ENCODE measurements at places on chromosomes 3 and 15.

DNA sequence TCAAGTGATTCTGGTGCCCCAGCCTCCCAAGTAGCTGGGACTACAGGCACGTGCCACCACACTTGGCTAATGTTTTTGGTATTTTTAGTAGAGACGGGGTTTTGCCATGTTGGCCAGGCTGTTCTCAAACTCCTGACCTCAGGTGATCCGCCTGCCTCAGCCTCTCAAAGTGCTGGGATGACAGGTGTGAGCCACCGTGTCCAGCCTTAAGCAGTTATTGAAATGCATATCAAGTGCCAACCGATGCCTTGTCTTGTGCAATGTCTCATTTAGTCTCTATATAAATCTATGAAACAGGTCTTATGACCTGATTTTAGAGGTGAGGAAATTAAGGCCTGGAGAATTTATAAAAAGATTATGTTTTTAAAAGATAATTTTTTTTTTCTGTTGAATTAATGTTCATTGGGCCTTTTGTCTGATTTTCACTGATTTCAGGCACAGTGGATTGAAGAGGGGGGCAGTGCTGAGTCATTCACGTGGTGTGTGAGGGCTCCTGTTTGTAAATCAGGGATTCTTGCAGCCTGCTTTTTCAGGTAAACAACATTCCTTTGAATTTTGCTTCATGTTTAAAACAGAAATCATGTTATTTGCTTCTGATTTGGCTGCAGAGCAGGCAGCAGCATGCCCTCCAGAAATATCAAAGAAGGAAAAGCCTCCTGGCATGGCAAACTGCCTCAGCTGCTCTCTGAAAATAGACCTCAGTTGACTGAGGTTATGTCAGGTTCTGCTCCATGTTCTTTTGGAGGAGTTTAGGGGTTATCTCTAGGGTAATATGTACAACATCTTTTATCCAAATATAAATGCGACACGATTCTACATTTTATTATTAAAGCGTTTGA, 407.0 kb upstream of the RGMA start:
- no peak for ATAC-seq

- ATAC-seq, result no peak
Measured at GRCh38 chr3:123535580-123535979, 49.3 kb downstream of the HACD2 start.

DNA sequence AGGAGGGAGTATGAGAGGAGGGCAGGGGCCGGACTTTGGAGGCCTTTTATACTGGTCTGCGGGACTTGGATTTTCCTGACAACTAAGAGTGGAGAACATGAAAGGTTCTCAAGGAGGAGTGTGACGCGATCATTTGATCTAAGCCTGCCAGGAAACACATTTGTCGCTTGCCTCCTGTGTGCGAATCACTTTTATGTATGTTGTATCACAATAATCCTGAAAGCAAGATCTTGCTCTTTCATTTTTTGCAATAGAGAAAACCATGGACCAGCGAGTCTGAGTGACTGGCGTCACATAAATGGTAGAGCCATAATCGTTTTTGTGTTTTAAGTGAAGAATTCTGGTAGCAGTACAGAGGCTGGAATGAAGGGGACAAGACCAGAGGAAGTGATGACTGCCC, 100.7 kb downstream of the ARNT2 start:
- ATAC-seq, result no peak

- ATAC-seq, result no peak
Measured at GRCh38 chr15:74655424-74655823, 39.8 kb downstream of the CLK3 start.

DNA sequence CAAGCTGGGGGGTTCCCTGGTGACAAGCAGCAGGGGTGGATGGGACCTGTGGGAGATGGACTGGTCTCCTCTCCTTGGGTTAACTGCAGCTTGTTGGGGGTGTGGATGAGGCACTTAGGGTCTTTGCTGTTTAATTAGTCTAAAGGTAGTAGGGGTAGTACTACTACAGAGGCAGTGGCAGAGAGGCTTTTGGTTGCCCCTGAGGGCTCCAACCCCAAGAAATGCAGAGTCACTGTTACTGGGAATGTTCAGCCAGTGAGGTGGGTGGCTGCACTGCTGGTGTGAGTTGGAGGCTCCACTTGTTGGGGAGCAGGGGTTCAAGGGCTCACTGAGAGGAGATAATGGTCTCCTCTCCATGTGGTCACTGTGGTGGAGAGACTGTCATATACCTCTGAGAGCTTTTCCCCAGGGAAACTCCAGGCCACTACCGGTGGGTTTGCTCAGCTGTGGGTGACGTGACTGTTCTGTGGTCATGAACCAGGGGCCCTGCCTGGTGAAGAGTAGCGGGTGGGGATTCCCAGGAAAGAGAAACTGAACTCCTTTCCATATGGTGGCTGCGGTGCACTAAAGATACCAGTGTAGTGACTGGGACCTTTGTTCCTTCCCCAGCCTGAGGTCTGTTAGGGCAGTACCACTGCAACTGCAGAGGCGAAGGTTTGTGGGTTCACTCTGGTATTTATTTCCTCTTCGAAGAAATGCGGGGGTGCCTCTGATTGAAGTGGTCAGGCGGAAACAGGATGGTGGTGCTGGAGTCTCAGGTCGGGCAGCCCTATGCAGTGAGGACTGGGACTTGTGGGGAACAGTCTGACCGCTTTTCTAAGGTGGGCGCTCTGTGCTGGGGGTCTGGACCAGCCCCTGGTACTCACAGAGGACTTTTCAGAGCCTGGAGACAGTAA, 68.9 kb upstream of the TNFSF10 start:
- ATAC-seq, result no peak

DNA sequence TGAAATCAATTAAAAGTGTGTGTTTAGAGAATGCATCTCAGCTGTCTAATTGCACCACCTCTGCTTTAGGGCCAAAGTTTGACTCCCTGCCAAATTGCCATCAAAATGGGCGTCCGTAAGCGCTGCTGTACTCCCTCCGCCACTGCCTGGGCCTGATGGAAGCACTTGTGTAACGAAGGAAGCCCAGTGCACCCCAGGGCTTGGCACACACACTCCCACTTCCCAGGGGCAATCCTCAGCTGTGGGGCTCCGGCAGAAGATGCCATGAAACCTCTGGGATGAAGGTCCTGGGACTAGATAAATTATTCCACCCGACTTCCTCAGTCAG, 137.8 kb downstream of the RORA start:
- no peak for ATAC-seq

DNA sequence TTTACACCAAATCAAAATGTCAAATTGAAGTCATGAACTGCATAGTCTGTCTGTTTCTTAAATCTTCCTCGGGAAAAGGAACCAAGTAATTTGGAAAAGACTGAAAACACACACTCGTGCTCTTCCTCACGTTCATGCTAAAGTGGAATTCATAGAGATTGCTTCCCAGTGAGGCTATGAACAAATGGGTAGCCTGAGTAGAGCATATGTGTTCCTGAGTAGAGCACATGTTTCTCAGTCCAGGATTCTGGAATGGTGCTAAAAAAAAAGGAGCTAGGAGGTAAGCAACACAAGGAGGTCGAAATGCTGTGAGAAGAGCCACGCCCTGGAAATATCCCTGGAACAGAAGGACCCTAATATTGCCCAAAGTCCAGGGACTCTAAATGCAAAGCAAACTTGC, 494.2 kb upstream of the THBS1 start:
- no peak for ATAC-seq

DNA sequence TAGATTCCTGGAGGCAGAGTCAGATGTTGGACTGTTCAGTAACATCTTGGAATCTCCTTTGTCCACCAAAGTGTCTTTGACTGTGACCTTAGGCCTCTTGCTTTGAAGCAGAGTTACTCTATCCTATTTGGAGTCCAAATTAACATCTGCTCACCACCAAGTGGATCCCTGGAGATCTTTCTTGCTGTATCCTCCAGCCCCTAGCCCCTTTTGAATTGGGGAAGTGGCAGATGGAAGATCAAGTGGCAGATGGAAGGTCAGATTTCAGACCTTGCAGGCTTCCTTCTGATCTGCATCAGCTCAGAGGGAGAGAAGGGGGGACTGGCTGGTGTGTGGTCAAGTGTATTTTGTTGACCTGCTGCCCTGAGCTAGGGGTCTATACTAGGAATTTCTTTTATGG, 125.0 kb upstream of the ROPN1 start:
- no peak for ATAC-seq

- no peak for ATAC-seq
Measured at GRCh38 chr3:104596551-104596950, 770.2 kb upstream of the ALCAM start.

- ATAC-seq, result no peak
Measured at GRCh38 chr15:63040509-63040908, 2.0 kb upstream of the TPM1 start.

DNA sequence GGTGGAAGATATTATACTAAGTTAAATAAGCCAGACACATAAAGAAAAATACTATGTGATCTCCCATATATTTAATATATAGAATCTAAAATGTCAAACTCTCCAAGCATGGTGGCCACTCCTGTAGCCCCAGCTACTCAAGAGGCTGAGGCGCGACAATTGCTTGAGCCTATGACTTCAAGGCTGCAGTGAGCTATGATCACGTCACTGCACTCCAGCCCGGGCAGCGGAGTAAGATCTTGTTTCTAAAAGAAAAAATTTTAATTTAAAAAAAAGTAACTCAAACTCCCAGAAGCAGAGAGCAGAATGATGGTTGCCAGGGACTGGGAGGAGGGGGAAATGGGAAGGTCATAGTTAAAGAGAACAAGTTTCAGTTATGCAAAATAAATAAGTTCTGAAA, 13.3 kb downstream of the RAB27A start:
- ATAC-seq, result no peak

DNA sequence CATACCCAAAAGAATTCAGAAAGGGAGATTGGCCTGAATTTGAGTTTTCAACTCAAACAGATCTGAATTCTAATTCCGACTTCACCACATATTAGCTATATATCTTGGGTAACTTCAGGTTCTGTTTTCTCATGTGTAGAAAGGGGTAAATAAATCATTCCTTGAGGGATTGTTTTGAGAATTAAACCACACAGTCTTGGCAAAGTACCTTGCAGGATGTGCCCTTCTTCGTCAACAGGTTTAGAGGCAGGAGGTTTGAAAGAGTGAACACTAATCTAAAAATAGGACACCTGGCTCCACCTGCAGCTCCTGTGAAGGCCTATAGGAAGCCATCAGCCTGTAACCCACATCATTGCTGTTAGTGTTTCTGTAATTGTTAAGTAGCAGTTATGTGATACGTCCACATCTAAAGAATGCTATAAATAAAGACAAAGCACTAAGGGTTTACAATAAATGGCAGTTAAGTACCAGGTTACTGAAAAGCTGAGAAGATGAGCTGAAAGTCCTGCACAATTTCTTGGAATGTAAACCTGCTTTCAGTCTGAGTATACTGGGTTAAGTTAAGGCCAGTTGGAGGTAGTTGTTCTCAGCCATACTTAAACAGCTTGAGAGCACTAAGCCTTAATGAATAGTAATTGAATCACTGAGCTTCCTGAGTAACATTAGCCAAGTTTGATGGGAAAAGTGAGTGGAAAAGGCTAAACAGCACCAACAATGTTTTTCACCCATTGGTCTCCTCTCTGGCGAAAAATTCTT, 6.0 kb downstream of the CCDC80 start:
- no peak for ATAC-seq

DNA sequence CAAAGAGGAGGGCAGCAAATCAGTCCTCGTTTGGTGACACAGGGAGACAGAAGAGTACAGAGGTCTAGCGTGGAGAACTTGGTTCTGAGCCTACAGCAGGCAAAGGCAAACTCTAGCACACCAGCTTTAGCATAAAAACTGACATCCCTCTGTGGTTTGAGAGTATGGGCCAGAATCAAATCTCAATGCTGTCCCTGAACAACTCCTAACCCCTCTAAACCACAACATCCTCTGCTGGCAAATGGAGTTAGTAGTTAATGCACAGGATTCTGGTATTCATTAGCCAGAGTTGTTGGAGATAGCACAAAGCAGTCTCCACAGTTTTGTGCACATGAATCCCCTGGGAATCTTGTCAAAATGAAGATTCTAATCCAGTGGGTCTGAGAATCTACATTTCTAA, 315.8 kb downstream of the NTRK3 start:
- no peak for ATAC-seq

DNA sequence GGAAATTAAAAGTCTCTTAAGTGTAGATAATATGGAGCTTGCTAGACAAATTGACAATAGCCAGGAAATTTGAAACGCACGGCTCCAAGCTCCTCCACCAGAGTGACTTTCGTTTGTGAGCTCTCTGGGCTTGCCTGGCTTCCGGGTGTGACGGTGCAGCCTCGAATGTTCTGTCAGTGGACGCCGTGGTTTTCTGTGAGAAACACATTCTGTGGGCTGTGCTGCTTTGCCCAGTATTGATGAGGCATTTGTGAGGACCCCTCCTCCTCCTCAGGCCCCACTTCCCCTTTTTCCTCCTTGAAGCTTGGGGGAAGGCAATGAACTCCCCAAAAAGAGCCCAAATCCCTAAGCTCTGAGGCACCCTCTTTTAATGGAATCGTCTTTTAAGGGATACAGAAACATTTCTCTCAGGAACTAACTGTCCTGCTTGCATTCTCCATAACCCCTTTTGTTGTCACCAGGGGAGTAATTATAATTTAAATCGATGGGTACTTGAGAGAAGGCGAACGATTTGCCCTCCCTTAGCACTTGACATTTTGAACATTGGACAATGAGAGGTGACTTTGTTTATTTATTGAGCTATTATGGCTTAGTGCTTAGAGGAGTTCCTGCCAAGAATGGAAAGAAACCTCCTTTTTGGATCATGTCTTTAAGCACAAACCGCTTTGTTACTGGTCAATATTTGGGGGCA, 40.8 kb downstream of the POLR2M start:
- ATAC-seq, result peak; percentile 44

- no peak for ATAC-seq
Measured at GRCh38 chr3:188936597-188937107, 235.1 kb upstream of the TPRG1 start.

DNA sequence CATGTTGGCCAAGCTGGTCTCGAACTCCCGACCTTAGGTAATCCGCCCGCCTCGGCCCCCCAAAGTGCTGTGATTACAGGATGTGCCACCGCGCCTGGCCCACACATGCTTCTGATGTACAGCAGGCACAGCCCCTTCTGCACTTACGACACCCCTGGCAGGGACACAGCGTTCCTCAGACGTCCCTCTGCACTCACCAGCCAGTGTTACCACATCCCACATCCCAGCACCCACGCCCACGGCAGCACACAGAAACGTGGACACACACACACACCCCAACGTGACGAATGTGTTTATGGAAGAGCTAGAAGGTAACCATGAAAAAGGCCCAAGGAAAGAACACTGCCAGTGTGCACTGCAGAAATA, 576 bp upstream of the RPAP1 start:
- peak; percentile 53 for ATAC-seq

DNA sequence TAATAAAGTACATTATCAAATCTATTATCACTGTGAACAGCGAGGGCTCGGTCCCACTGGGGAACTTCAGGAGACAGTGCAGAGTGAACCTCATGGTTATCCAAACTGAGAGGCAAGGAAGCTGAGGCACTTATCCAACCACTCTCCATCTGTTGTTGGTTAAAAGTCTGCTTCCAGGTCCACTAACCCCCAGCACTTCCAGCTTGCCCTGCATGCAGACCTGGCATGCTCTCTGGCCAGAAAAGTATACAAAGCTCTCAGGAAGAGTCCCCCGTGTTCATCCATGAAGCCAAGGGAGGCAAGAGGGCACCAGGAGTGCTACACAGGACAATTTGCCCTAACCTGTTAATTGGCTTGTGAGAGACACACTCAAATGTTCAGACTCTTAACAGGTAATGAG, 36.0 kb downstream of the FBN1 start:
- ATAC-seq, result no peak

All from gastroesophageal sphincter (tissue), 4 donors.